ENCODE measurements at places on chromosomes 6 and 20.

DNA sequence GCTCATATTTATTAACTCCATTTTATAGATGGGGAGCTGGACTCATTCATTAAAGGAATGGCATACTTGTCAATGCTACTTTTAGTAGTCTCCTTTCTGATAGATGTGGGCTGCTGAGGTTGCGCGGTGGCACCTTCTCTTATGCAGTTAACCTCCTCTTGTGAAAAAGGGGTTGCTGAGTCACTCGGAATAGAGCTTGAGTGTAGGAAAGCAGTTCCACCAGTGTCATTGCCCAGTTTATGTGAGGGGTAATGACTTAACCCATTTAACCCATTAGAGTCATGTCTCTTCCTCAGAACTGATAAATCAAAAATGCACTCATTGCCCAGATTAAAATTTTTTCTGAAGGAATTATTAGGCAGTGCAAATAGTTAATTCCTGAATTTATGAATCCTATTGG is 6.3 kb downstream of the MAPK14 start:
- no peak for DNase-seq

GRCh38 chr6:137927777-137928218 is 60.7 kb downstream of the TNFAIP3 start:
- DNase-seq: peak; percentile 35

GRCh38 chr20:22663528-22664025 is 79.2 kb upstream of the FOXA2 start:
- DNase-seq: no peak

DNA sequence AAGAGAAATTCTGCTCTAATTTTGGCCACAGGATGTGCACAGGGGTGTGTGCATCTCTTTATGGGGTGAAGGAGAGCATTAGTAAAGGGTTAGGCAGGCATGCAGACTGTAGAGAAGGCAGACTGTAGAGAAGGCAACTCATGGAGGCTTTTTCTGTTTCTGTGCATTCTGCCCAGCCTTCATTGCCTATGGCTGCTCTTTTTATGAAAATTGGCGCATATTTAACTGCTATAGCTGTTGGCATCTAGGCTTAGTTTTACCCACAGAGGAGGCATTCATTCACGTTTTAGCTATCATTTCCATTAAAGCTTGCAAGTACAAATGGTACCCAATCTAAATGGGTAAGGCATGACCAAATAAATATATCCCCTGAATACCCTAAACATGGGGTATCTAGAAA is 286.8 kb upstream of the ID4 start:
- no peak for DNase-seq

DNA sequence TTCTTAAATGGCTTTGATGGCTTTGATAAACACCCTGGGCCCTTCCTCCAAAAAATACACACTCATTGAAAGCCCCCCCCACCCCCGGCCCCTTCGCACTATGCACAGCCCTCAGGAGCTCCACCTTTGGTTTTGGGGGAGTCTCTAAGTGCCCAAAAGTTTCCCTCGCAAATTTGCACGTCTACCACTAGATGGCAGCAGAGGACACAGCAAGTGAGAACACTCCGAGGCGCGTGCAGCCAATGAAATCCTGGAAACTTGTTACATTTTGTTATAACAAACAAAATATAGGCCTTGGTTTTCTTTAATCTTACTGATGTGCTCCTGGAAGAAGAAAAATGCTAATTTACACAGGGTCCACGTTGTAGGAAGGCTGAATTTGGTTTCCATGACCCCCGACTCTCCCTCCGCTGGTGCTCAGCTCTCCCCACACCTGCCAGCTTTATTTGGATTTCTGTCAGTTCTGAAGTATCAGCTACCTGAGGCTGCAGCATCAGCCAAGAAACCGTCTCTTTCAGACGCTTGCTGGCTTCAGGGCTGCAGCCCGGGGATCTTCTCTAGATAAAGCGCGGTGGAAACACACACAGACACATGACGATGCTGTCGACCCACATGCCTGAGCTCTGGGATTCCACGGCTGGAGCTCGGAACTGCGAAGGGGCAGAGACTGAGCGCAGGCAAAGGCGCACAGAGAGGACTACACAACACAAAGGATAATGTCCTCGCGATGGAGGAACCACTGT is 148.3 kb upstream of the RPS6KA2 start:
- DNase-seq: peak; percentile 87

GRCh38 chr20:21125072-21125848 is 622 bp upstream of the KIZ start:
- peak; percentile 57 for DNase-seq

- peak; percentile 93 for DNase-seq
Observed at GRCh38 chr20:33677991-33678702, 3.9 kb upstream of the NECAB3 start.

- DNase-seq: no peak
Observed at GRCh38 chr6:47379328-47379727, 69.6 kb upstream of the TNFRSF21 start.

GRCh38 chr20:44651684-44652423 is at the start of gene ADA:
ADA (minus strand) TSS chr20:44651699; CDS start chr20:44651607, 92 bp downstream.
- DNase-seq: peak; percentile 78

- DNase-seq: no peak
Observed at GRCh38 chr20:40599987-40600386, 89.0 kb downstream of the MAFB start.

- peak; percentile 79 for DNase-seq
Observed at GRCh38 chr20:3786126-3786484, 435 bp downstream of the CENPB start.

DNA sequence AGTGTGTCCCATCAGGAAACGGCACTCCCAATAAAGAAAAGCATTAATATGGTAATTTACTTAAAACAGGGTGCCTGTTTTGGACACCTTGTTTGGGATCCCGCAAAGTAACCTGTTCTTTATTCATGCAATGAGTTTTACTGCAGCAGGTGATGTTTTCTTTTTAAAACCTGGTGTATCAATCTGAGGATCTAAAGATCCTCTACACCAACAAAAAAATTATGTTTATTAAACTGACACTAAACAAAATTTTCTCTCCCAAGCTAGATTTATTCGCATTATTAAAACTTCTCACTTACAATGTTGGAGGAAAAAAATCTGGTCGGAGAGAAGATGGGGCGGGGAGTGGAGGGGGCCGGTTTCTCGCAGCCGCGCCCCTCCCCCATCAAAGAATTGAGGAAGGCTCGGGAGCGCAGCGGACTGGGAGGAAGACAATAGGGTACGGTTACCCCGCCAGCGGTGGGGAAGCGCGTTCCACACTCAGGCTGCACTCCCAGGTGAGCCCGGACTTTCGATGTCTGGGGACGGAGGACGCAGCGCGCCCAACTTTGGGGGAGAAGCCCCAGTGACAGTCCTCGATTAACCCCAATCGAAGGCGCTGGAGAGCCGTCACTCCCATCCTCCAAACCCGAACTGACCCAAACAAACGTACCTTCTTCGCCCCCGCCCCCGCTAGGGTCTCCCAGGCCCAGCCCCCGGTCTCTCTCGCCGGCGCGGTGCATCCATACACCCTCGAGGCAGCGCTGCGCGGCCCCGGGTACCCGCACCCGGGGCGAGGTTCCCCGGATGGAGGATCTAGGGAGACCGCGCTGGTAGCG is 1.3 kb downstream of the CD24 start:
- peak; percentile 17 for DNase-seq

Measured in muscle of leg (tissue), 16 donors.